ENCODE measurements at places on chromosomes 2 and 18.

DNA sequence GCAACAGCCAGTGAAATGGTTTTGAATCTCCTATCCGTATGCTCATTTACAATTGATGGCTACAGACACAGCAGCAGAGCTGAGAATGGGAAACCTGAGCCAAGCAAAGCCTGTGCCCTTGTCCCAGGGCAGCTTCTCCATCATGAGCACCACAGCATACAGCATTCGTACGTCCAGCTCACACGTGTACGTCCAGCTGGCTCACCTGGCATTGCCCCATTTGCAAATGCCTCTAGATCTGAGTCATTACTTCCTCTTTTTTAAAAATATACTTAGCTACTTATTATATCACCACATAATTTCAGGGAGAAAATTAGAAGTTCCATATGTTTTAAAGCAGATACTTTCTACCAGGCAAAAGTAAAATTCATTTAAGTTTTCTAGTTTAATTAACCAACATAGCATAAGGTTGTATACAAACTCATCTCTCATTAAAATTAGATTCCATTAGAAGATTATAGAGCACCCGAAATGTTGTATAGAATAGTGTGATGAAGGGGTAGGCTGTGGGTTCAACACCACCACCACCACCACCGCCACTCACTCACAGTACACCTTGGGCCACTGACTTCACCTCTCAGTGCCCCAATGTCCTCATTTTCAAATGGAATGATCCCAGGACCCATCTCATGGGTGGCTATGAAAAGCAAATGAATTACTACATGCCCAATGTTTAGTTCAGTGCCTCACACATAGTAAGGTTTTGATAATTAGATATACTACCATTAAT lies 31.4 kb upstream of the TMEM177 start:
- no peak for DNase-seq

DNA sequence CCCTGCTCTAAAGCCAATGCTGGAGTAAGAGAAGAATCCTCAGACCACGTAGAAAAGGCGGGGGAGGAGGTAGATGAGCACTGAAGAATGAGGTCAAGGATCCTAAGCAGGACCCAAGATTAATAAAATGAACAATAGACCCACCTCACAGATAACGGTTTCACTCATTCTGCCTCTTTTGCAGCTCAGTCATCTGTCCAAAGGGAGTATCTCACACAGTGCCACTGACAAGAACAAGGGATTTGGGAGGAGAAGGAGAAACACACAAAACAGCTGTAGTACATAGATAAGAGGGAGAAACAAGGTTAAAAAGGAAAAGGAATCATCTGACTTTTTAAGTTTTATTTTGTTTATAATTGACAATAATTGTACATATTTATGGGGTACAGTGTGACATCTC lies 30.9 kb upstream of the SULT1C4 start:
- no peak for DNase-seq

GRCh38 chr18:39781565-39781964 lies 2173.5 kb upstream of the PIK3C3 start:
- DNase-seq, result no peak

DNA sequence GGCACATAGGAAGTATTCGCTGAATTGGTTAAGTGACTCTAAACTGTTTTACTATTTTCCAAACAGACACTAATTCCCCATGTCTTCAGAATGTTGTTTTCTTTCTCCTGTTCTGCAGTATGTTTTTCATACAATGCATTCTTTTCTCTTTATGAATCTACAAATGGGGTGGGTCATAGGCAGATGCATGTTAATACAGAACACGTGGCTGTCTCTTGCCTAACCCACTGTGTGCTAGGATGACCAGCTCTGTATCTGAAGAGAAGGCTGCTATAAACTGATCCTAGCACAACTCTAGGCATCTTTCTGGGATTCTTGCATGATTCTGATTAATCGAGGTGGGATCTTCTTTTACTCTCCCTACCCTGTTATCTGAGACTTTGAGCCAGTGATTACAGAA lies 826.0 kb downstream of the PLCL1 start:
- no peak for DNase-seq

GRCh38 chr2:58427572-58428095 lies 186.5 kb upstream of the FANCL start:
- peak; percentile 53 for DNase-seq

DNA sequence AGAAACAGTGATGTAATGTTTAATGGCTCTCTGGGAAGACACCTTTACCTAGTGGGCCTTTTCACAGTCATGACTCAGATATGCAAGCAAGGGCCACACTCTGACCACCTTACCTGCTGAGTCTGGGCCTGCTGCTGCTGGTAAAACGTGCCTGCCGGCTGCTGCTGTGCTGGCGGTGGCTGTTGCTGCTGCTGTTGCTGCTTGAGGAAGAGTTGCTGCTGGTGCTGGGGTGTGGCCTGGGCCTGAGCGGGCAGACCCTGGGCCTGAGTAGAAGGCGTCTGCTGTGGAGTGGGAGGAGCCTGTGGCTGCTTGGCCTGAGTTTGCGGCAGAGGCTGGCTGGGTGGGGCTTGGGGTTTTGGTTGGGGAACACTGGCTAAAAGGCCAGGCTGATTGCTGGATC lies 81.6 kb upstream of the NFU1 start:
- DNase-seq, result no peak

GRCh38 chr2:236341721-236342120 lies 77.5 kb upstream of the ASB18 start:
- DNase-seq, result no peak

DNA sequence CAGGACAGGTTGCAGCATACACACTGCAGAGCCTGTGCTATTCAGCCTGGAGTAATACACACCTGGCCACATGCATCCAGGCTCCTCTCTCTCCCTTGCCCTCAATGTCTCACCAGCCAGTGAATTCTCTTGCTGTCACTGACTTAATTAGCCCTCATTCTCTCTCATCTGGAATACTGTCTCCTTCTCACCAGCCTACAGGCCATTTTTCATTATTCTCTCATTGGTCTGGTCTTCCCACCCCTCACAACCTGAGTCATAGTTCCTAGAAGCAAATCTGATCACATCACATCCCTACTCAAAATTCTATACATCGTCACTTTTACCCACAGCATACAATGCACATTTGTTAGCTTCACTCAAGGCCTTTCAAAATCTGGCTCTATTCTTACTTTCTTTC lies 333.1 kb downstream of the PIK3C3 start:
- no peak for DNase-seq

- no peak for DNase-seq
These were observed 51.5 kb downstream of the USP37 start for GRCh38 chr2:218516614-218517013.

DNA sequence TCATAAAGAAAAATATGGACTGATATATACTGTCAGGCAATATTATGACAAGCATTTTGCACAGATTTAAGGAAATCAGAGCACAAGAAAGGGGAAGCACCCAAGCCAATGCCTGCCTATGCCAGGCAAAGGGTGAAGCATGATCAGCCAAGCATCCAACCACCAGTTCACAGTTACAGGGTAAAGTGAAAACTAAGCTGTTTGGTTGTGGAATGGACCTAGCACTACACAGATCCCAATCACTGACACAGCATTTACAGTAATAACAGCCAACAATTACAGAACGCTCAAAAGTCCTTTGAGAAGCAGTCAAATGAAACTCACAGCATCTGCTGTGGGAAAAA lies 90.3 kb downstream of the SP3 start:
- no peak for DNase-seq

GRCh38 chr18:45562567-45563479 lies 52.5 kb upstream of the SLC14A2 start:
- DNase-seq, result no peak

GRCh38 chr2:170501421-170502043 lies 213.6 kb upstream of the SP5 start:
- DNase-seq, result no peak

DNA sequence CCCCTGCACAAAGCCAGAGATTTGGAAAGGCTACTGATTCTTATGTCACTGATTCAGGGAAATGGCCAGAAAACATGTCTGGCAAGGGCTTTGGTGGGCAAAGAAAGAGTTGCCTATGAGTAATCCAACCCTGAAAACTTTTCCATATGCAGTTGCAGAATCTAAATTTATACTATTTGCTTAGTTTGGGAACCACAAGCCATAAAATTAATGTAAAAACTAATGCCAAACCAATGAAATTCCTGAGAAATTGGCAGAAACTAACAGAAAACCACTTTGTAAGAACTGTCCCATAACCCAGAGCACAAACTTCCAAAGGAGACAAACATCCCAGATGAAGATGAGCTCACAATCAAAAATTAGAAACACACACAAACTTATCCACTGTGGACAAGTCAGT lies 48.8 kb downstream of the TCF4 start:
- DNase-seq, result no peak

- DNase-seq, result no peak
These were observed 476.4 kb upstream of the SPHKAP start for GRCh38 chr2:228657807-228658402.

DNA sequence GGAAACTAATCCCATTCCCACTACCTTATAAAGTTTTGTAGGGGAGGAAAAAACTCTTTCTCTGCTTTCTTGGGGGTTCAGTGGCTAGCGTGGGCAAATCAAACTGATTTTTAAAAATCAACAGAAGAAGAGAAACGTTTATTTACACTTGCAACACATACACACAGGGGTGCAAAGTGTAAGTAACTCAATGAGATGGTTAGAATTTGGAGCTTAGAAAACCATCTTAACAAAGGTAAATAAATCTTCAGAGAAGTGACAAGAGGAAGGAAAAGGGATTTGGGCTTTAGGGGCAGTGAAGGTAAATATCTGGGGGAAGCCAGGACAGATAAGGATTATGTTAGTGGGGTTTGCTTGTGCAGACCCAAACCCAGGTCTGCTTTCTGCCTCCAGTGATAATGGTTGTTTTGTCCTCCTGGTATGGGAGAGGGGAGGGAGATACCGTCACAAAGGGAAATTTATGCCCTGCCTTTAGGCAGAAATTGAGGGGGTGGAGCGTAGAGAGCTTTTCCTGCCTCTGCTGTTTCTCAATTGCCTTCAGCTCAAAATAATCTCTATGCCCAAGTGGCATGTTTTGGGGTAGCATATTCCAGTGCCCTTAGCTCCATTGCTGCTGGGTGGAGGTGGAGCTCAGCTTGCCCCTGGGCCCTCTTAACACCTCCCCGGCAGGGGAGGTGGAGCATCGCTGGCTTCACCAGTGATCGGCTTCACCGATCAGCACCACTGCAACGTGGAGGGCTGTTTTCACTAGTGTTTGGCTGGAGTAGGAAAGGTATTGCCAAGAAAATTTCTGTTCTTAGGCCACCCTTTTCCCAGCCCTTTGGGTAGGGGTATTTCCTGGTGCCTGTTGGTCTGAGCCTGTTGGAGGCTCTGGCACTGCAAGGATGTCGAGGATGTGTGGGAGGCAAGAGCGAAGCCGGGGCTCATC lies 92.2 kb downstream of the TEX51 start:
- no peak for DNase-seq

DNA sequence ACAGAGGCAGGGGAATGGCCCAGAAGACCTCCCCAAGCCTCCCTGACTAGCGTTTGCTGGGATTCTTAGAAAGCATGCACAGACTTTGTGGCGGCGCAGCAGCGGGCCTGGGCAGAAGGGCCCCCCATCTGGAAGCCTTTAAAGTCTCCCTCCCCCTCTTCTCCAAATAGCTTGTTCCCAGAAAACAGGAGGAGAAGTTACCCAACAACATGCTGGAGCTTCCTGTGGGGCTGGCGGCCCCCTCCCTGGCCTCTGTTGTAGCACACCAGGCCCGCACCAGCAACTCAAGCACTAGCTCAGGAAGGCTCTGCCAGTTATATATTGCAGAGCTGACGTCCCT lies 334.8 kb downstream of the DYSF start:
- no peak for DNase-seq

DNA sequence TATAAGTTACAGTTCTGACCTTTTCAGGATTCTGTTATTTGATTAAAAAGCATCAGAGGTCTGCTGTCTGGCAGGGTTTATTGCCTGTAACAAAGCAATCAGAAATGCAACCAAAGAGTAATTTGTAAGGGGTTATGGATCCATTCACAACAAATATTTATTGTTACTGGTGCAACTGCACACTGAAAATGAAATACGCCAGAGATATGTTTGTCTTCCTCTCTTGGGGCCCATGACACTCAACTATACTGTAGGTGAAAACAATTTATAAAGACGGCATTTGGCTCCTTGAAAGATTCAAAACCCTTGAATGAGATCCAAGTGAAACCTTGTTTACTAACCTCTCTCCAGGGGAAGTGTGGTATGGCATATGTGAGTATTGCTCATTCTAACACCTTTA lies 452.2 kb downstream of the MBD2 start:
- no peak for DNase-seq

DNA sequence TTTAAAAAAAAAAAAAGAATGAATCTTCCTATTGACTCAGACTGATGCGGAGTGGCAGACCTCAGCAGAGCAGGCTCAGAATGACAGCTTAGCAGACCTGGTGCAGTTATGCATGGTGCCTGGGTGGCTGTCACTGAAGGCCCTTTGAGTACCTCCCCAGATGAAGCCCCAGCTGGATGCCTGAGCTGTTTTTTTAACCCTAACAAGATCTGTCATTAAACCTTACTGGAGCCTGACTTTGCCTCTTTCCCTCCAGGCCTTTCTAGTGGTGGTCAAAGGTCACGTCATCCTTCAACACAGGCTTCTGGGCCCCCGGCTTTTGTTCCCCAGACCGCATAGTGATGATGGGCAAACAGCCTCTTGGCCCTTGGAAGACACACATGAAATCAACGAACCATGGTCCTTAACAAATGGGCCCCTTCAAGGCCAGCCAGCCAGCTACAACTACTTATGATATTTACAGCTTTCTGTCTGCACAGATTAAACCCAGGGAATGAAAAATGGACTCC lies 138.3 kb upstream of the CYP1B1 start:
- DNase-seq, result no peak

- no peak for DNase-seq
These were observed 354.7 kb downstream of the NBAS start for GRCh38 chr2:15206419-15206818.

GRCh38 chr2:29834624-29835023 lies 86.8 kb downstream of the ALK start:
- no peak for DNase-seq

DNA sequence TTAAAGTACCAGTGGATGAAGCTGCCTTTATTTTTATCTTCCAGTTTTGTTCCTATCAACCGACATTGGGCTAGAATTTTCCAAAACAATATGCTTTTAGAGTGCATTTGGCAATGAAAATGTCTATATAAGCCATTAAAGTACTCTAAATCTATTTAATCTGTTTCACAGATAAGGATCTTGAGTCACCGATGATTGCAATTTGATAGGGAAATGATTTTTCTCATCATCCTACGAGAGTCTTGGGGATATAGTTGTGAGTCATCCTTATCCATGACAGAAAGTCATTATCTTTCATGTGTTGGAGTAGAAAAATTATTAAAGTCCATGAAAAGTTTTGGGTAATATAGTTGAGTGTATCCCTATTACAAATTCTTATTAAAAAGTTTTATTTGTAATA lies 26.1 kb downstream of the SLC39A10 start:
- no peak for DNase-seq

- DNase-seq, result no peak
These were observed 149.7 kb downstream of the TFCP2L1 start for GRCh38 chr2:121135168-121135853.

DNA sequence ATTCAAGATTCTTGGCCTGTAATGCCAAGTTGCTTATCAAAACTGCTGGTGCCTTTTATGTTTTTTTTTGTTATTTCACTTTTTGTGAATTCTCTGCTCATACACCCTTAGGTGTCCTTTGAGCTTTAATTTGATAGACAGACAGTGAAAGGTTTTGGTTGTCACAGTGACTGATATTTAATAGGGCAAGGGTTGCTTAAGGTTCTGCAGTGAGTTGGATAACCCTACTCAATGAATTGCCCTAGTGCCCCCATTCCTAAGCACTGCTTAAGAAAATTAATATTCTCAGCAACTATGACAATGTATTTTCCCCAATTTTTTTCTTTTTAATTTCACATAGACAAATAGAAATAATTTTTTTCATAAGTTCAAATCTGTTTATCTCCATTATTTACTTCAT lies 15.4 kb downstream of the PPIG start:
- no peak for DNase-seq

- DNase-seq, result no peak
These were observed 34.9 kb upstream of the RNF138 start for GRCh38 chr18:32056613-32057358.

All from endothelial cell (in vitro differentiated cells).